ENCODE measurements at places on chromosomes 13 and 19. TPM values are rescaled to one million over a fixed set of nuclear protein-coding genes. Genes with fewer than 3 reads are reported as not detected.

GRCh38 chr13:109884462-109884861 is 98.1 kb upstream of the IRS2 start:
- no peak for DNase-seq

GRCh38 chr19:29687897-29688728 is 22.9 kb downstream of the PLEKHF1 start:
- DNase-seq: no peak

GRCh38 chr13:93377196-93377595 is 150.6 kb downstream of the GPC6 start:
- DNase-seq: no peak

DNA sequence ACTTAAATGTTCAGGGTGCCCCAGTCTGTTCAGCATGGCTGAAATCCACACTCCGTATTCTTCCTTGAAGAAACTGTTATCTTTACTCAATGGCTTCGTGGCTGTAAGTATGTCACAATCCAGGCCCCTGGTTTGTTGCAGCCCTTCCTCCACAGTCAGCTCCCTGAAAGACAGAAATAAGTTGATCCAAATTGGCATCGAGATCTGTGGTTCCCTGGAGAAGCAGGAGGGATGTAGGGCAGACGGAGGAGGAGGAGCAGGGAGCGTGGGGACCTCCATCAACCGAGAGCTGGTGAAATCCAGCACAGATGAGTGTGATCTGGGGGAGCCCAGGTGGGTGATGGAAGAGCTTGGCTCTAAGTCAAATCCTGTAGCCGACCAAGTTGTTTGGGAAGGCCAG is 304 bp downstream of the TSPAN16 start:
- no peak for DNase-seq

GRCh38 chr19:46025835-46026234 is 3.0 kb upstream of the PGLYRP1 start:
- DNase-seq: no peak

DNA sequence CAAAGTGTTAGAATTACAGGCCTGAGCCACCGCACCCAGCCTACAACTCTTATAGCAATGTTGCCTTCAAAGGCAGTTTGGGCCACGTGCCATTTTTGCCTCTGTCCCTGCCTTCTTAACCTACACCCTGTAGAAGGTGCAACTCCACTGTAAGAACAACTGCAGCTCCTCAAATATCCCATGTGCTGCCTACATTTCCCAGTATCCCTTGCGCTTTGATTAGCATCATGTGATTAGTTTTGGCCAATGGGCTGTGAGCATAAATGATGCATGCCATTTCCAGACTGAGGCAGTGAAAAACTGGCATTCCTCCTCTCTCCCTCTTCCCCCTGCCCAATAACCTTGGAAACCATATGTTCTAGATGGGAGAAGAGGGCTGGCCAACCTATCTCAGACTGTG is 75.2 kb upstream of the MRI1 start:
- no peak for DNase-seq

DNA sequence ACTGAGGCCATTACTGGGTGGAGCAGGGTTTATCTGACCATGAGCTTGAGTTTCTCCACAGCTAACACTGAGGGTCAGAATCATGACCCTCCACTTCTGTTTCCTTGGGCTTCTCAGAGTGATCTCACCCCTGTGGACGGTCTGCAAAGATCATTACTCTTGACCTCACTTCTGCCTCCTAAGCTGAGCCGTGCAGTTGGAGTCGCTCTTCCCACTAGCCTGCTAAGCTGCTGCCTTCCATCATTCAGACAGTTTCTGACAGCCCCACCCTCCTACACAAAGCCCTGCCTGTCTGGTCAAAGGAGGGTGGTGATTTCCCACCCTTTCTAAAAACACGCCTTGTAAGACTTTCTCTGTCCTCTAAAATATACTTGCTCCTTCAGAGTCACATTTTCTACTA is 9.3 kb upstream of the FRY start:
- DNase-seq: no peak

CLEC4G gene
- total RNA-seq: 6.2 TPM

- DNase-seq: peak; percentile 24
These were observed 236.0 kb downstream of the PCDH9 start for GRCh38 chr13:66994097-66994496.

RNF113B gene
- not detected for total RNA-seq

ZNF225 gene
- total RNA-seq: 2.2 TPM

DNA sequence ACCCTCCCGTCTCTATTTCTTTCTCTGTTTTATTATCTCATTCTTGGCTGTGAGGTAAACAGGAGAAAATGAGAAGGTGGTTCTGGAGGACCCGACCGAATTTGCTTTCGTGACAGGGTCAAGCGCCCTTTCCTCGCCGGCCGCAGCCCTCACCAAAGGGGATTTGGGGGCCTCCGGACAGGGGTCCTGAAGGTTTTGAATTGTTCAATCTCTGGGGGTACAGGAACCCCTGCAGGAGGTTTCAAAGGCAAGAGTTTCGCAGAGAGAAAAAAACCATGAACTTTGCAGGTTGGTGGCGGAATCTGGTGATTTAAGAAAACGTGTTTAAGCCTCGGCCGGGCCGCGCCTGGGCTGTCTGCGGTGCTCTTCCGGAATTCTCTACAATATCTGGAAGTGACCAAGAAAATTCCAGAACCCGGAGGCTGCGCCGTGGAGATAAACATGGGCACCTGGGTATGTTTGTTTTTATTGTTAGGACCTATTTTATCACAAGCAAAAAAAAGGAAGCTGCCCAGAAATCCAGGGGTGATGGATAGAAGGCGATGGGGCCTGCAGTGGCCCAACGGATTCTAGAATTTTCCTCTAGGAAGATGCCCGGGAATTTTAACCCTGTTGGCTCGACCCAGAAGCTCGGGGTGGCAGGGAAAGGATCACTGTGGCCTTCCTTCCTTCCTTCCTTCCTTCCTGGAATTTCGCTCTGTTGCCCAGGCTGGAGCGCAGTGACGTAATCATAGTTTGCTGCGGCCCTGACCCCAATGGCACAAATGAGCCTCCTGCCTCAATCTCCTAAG is 14.2 kb upstream of the PTBP1 start:
- no peak for DNase-seq

DNA sequence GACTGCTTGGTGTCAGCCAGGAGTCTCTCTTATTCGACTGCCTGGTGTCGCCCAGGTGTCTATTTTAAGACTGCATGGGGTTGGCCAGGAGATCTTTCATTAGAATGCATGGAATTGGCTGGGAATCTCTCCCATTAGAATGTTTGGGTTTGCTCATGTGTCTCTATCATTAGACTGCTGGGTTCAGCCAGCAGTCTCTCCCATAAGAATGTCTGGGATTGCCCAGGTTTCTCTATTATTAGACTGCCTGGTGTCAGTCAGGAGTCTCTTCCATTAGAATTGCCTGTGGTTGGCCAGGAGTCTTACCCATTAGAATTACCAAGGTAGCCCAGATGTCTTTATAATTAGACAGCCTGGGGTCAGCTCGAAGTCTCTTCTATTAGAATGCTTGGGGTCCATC is 1496.0 kb downstream of the UQCRFS1 start:
- DNase-seq: no peak

GRCh38 chr13:89383891-89384290 is 1712.7 kb downstream of the SLITRK5 start:
- DNase-seq: no peak

DNA sequence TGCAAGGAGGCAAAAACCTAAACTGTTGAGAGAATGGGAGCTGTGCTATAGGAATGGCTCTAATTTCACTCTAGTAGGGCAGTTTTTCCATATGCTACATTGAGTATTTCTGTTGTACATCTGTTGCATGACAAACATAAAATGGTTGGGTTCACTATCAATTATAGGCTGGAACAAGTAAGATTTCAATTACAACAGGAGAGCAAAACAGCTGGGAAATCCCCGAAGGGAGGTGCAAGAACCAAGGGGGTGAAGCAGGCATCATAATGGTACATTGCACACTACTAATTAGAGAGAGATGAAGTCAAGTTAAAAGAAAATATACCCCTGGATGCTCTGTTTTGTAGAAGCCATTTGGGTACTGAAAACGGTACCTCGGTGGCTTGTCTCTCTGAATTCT is 389.5 kb downstream of the PCDH9 start:
- no peak for DNase-seq

GRCh38 chr19:19096641-19097627 is 33.1 kb downstream of the SLC25A42 start:
- no peak for DNase-seq

PRODH2 gene
- not detected for total RNA-seq

DNA sequence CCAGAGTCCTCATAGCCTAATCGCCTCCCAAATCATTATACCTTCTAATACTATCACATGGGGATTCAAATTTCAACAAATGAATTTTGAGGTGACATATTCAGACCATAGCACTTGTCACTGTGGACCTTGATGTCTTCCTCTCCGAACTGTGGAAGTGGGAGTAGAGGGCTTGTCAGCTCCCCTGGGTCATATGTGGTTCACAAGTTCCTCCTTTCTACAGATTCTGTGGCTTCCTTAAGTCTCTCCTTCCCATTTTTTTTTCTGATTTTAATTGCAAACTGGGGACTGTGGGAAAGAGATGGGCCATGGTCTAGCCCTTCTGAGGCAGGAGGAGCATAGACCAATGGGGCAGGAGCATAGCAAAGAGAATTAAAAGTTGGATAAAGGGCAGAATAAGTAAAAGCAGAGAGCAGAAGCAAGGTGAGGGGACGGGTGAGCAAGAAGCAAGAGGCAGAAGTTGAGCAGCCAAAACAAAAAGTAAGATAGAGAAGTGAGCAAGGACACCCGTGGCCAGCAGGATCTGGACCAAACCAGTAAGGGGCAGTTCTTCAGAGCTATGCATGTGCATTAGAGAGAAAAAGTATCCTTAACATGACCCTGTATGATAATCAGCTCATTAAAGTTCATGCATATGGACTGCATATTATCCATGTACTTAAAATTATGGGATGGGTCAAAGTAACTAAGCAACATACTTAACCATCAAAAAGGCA is 2.6 kb upstream of the SIGLEC7 start:
- DNase-seq: no peak

DNA sequence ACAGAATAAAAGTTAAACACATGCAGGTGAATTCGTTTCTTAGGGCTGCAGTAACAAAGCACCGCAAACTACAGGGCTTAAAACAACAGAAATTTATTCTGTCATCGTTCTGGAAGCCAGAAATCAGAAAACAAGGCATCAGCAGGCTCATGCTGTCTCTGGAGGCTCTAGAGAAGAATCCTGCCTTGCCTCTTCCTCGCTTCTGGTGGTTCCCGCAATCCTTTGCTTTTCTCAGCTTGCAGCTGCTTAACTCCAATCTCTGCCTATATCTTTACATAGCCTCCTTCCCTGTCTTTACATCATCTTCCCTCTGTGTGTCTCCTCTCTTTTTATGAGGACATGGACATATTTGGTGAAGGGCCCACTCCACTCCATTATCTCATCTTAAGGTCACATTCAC is 6.2 kb upstream of the NBEA start:
- DNase-seq: no peak

- no peak for DNase-seq
These were observed 3.5 kb upstream of the DOCK6 start for GRCh38 chr19:11265785-11266236.

- DNase-seq: no peak
These were observed 62.0 kb downstream of the MICU2 start for GRCh38 chr13:21541980-21542379.

GDF15 gene
- total RNA-seq: 25.5 TPM

GRCh38 chr13:44142941-44143665 is 230.5 kb upstream of the SERP2 start:
- DNase-seq: no peak

DNA sequence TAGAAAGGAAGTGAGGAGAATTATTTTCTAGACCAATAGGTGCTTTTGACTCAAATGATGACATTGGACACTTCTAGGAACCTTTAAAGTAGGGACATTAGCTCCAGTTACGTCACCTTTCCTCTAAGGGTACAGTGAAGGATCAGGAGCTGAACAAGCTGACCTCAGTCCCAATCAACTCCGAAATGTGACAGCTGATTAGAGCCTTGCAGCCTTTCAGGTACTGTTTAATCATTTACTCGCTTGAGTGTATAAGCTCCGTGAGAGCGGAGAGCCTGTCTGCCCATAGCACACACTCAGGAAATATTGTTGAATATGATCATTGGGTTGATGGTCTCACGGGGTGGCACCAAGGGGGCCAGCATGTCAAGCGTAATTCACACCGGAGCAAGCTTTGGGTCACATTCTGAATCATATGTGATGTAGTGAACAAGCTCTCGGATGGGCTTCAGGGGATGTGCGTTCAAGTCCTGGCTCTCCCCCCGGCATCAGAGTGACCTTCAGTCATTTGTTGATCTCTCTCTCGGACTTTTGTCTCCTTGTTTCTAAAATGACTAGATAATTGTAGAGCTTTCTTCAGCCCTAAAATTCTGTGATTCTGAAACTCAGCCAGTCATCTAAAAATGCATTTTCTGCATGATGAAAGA is 141.9 kb downstream of the ZIC5 start:
- no peak for DNase-seq

DNA sequence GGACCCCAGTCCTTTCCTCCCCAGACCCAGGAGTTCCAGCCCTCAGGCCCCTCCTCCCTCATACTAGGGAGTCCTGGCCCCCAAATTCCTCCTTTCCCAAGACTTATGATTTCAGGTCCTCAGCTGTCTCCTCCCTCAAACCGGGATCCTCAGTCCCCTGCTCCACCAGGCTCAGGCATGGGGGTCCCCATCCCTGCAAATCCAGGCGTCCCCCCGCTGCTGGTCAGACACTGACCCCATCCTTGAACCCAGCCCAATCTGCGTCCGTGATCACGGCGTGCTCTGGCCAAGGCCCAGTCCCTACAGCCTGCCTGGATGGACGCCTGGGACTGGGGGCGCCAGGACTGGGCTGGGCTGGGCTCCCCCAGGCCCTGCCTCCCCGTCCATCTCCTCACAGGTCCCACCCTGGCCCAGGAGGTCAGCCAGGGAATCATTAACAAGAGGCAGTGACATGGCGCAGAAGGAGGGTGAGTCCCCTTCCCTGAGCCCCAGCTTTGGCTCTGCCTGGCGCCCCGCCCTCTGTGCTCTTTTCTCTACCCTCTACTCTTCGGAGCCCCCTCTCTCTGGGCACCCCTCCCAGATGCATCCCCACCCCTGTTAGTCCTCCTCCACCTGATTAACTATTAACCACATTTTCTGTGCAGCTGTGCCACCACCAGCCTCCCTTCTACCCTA is 672 bp downstream of the HPN start:
- no peak for DNase-seq

PTPRS gene
- 272 TPM for total RNA-seq

DNA sequence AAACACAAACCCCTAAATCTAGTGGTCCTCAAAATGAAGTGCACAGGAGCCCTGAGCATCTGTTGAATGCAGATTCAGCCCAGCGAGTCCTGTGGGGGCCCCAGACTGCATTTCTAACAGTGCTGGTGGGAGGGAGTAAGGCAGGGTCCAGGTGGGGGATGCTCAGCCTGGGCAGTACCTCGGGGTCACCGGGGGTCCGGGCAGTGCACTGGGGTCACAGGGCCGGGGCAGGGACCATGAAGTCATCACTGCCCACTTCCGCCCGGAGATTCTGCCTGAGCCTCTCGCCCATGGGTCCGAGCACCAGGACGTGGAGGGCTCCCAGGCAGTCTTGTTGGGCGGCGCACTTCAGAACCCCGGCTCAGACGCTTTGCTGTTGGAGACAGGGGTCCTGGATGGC is 838 bp upstream of the ATP4B start:
- DNase-seq: no peak

- no peak for DNase-seq
These were observed 2.7 kb upstream of the GNA15 start for GRCh38 chr19:3132971-3133792.

GRCh38 chr19:494171-495080 is 1.9 kb upstream of the MADCAM1 start:
- no peak for DNase-seq
